Mesothelial cell of epicardium (in vitro differentiated cells): ENCODE measurements at places on chromosomes 7 and 10.

DNA sequence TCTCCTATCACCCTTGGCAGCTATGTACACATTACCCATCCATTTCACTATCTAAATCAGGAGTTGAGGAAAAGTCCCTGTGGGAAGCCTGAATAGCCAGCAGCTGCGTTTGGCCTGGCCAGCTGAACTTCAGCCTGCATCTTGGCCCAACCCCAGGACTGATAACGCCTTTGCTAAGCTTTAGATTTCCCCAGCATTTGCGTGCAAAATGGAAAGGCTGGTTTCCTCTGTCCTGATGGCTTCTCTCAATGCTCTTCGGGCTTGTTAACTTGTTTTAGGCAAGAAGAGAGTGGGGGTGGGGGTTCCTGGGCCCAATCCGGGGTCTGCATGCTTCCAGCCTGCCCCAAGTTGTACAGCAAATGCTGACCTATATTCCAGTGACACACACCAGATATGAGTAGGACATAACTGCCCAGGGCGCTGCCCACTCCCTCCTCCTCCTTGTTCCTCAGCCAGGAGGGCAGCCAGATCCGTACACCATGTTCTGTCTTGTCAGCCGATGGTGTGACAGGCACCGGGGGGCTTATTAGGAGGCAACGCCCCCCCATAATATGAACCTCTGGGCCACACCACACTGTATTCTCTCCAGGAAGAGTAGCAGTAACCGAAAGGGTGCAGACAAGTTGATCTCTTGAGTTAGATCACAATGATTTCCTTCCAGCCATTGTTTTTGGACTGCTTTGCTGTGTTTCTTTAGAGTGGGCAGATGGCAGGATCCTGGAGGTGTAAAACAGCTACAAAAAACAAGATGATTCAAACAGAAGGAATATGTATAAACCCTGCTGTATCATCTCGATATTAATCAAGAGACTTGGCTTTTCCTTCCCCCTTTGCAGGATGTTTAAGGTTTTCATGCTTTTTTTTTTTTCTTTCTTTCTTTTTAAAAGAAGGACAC lies 339.0 kb downstream of the RNLS start:
- no peak for DNase-seq

DNA sequence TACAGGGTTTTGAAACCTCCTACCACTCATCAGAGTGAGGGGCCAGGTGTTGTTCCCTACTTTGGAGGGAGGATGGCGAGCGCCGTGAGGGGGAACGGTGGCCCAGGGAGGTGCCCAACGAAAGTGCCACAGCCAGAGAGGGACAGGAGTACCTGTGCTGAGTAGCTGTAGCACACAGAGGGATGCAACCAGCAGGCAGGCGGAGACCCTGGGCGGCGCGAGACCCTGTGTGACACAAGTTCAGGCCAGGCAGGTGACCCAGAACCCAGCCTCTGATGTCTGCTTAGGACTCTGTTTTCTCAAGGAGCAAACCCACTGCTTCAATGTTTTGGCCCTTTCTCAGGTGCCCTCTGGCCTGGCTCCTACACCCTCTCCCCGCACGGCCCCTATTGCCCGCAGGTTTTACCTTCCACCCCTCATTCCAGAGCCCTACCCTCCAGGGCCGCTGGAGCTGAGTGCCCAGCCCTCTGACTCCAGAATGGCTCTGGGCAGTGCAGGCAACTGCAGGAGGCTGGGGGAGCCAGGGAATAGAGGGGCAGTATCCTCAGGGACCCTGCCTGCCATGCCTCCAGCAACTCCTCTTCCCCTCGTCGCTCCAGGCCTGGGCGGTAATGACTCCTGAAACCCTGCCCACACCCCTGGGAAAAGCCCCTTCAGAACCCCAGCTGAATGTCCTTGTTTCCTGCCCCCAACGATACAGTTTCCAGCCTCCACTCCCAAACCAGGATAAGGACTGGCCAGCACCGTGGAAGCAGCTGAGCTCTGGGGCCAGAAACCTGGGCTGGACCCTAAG lies 164.1 kb upstream of the RHEB start:
- DNase-seq: no peak

GRCh38 chr10:79149662-79150443 lies 81.1 kb downstream of the ZMIZ1 start:
- DNase-seq: no peak

DNA sequence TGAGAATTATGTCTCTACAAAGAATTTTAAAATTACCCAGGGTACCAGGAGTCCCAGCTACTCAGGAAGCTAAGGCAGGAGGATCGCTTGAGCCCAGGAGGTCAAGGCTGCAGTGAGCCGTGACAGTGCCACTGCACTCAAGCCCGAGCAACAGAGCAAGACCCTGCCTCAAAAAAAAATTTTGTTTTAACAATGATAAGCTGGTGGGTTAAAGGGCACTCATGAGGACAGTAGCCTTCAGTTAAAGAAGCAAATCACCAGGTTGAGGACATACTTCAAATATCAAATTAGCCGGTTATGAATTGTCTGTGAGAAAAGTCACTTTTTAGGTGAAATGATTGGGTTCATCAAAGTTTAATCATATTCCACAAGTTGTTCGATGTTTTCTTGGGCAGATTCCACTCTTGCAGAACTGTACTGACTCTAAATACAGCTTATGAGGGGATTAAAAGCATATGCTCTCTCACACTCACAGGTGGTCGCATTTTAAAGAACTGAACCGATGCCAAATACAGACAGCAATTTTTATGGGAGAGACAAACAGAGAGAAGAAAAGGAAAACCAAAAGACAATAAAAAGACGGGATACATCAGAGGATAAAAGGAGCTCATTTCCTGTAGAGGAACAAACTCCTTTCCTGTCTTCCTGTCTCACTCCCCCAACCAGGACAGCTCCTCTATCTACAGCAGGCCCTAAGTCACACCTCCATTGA lies 582.8 kb upstream of the NRP1 start:
- DNase-seq: no peak

GRCh38 chr7:150924369-150924781 lies 53.7 kb downstream of the KCNH2 start:
- no peak for DNase-seq
